ENCODE measurements at places on chromosomes 1 and 21.
A peak's percentile ranks its signal among the peaks of the same experiment; 100 is the strongest.

DNA sequence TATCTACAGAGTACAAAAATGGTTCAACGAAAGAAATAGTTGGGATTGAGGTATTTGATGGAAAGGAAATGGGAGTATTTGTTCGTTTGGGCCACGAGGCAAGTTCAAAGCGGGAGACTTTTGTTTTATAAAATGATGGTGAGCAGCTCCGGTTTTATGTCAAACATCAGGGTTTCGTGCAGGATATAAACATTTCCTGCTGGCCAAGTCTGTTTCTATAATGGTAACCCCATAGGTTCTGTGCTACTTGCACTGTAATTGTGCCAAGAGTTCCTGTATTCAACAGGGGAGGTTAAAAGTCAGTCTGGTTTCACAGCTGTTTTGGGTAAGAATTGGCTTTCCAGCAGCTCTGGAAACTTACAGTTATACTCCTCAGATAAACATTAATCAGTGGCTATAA, 290.3 kb upstream of the NRIP1 start:
- DNase-seq: no peak

DNA sequence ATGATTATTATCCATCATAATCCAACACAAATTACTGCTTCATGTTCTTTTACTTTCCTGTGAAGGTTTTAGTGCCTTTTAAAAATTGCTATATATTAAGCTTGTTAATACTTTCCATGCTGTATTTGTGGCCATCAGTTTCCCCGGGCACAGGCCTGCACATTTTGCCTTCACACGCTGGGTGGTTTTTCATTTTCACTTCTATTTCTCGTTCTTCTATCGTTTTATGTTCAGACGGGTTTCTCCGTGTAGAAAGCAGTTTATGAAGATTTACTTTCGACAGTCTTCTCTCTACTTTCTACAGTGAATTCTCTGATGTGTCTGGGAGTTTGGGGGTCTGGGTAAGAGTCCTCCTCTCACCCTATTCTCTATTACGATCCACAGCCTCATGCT, 9.5 kb downstream of the RUNX3 start:
- DNase-seq: no peak

GRCh38 chr1:12549460-12550349, 68.3 kb downstream of the DHRS3 start:
- DNase-seq: no peak

DNA sequence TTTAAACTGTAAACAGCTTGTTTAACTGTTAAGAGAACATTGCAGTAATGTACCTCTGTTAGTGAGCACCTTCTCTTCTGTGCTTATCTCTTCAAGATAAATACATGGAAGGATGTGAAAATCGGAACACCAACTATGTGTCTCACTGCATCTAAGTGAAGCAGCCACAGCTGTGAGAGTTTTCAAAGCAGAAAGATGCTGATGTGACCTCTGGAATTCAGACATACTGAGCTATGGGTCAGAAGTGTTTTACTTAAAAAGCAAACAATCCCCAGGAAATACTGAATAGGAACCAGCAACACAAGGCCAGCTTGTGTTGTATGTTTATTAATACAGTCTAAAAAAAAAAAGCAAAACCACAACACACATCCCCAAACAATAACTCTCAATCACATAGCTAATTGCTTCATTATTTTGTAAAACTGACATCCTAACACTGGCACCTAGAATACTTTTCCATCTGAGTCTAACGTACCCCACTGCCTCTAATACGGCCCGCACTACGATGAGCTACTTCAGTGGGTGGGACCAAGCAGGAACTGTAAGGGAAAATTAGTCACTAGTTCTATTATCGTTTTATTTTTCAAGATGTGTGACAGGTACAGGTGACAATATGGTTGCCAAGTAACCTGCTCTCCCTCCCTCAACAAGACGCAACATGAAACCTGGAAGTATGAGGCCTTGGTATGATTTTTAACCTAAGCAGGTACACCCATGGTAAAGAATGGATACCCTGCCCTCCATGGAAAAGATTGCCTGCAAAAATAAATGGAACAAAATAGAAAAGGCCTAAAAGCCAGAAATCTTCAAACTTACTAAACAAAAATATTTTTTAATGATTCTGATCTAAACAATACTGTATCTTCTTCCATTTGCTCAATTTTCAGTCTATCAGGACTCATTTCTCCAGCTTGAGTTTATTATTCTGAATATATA, 13.9 kb downstream of the ERRFI1 start:
- no peak for DNase-seq

DNA sequence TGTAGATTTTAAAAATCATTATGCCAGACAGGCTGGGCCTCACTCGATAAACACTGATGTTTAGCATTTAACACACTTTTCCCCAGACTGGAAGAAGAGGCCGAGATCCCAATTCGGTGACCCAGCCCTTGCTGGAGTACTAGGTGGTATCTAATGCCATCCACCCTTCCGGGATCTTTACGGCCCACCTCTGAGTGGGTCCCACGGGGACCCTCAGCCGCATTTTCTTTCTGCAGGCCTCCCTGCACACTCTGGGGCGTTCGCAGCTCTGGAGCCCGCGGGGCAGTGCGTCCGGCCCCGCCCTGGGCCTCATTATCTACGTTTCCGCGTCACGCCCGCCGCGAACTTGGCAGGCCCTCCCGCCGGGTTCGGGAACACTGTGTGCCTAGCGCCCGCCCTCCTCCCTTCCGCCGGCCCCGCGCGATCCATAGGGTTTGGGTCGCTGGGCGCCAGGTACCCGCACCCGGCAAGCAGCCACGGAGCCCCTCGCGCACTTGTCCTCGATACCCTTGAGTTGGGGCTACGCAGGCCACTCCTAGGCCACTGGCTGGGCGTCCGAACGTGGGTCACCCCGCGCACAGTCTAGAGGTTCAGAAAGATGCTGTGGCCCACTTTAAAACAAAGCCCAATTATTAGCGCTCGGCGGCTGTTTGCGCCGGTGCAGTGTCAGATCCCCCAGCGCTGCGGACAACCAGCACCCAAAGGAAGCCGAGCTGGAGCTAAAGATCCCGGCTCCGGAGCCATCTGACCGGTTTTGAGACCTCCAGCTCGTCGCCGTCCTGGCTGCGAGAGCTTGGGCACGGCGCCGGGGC, 950 bp upstream of the EVA1C start:
- peak; percentile 10 for DNase-seq

DNA sequence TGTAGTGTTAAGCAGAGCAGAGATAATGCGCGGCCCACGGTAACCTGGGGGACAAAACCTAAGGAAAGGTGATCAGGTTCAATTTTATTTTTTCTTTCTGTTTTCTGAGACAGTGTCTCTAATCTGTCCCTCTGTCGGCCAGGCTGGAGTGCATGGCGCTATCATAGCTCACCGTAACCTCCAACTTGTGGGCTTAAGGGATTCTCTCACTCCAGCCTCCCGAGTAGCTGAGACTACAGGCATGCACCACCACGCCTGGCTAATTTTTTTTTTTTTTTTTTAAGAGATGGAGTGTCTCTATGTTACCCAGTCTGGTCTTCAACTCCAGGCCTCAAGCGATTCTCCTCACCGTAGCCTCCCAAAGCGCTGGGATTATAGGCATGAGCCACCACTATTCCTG, 724 bp upstream of the ANKRD35 start:
- no peak for DNase-seq

DNA sequence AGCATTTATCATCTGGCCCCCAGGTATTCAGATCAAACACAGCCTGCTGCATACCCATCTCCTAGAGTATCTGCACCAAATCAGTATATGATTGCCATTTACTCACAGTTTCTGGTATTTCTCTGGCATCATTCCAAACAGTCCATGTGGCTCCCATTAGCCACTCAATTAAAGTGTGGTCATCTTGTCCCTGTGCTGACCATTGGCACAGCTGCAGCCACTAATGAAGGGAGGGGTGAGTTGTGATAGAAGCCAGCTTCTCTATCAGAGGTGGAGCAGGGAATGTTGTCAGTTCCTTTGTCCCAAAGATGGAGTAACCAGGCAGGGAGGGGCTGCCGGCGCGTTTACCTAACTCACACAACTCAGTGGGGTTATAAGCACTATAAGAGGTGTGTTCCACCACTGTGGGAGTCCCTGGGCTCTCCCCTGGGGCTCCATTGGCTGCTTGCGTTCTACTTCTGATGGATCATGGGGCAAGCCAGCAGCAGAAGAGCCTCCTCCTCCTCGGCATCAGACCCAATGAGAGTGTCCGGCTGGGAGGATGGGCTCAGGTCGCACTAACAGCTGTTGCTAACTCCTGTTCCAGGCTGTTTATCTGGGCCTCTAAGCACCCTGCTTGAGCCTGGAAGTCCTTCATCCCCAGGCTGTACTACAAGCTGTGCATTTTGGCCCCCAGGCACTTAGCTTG, 108.6 kb downstream of the GDAP2 start:
- no peak for DNase-seq

DNA sequence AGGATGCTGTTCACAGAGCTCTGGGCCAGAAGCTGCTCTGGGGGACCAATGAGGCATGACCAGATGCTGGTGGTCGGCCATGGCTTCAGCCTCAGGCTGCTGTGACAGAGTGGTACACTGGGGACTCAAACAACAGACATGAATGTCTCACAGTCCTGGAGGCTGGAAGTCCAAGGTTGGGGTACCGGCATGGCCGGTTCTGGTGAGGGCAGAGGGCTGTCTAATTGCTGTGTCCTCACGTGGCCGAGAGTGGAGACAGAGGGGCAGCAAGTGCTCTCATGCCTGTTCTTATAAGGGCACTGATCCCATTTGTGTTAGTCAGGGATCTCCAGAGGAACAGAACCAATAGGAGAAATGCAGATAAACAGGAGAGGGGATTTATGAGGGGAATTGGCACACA, 253.5 kb upstream of the C1orf174 start:
- DNase-seq: no peak

DNA sequence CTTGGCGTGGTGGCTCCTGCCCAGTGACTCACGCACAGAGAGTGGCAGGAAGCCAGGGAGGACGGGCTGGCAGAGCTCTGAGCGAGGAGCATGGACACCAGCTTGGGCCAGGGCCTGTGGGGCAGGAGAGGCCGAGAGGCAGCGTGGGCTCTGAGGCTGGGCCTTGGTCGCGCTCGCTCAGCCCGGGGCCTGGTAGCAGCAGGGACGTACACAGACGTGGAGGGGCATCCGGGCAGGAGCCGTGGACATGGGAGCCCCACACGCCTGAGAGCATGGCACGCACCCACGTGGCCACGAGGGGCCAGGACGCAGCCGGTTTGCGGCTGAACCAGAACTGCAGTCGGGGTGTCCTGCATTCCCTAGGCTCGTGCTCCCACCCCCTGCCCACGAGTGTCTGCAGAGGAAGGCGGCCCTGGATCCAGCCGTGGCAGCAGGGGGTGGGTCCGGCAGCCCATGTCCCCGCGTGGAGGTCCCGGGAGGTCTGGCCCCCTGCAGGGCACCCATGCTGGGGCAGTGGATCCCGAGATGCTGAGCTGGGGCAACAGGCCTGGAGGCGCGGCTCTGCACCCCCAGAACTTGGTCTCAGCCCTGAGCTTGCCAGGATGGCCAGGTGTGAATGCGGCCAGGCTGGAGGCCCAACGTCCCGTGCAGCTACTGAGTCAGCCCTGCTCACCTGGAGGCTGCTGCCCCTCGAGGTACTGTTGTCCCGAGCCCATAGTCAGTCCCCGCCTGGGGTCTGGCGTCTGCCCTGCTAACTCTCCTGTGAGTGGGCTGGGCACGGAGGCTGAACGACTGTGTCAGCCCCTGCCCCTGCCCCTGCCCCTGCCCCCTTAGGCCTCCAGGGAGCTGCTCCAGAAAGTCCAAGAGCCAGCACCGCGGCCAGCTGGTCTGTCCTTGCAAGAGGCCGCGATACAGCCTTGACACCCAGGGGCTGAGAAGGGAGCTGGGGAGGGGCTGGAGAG, 61.6 kb downstream of the SLX9 start:
- no peak for DNase-seq

DNA sequence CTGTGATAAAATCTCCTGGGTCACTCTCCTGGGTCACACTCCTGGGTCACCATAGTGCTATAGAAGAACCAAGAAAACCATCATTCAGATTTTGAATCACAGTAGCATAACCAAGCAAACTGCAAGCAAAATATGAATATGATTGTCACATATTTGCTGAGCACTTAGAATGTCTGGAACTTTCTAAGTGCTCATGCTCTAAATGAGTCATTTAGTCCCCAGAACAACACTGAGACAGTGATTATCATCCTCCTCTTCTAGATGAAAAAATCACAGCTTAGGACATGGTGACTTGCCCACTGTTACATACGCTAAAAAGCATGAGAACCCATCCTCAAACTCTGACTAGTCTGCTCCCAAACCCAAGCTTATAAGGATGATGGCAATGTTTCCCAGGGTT, 39.5 kb upstream of the DDAH1 start:
- DNase-seq: no peak

GRCh38 chr1:202016811-202017748, 6.7 kb downstream of the ELF3 start:
- no peak for DNase-seq

- no peak for DNase-seq
Measured at GRCh38 chr1:214492401-214493075, 58.9 kb downstream of the PTPN14 start.

- DNase-seq: no peak
Measured at GRCh38 chr1:238474263-238474662, 583.5 kb upstream of the ZP4 start.

DNA sequence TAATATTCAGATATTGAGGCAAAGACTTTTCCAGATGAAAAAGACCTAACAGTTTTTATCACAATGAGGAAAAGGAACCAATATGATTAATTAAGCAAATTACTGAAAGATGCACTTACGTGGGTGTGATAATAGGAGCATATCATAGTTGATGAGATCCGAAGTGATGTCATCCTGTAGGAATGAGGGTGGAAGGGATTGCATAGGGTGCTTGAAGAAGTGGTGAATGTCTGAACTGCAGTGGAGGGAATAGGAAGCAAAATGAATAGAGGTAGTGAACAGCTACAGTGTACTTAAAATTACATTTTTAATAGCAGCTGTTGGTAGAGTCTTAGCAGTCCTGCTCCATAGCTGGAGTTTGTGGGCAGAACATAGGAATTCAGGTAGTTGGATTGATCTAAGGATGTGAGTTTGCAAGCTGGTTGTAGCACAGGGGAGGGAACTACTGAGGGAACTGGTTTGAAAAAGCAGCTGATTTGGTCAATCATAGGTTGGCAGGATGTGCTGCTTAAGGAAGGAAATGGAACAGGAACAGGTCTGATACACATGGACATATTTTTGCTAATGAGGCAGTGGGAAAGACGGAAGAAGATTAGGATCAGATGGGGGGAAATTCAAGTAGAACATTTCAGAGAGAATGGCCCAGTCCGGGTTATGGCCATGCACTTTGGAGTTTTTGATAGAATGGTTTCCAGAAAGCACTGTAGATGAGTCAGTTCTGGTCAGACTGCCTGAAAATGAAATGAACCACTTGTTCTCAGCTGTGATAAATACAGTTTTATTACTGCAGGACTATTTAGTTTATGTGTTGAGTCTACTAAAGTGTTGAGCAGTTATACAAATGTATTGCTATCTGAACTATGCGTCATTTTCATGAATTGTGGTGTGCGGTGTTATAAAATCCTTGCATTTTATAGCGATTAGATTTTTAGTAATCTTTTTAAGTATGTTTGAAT, 155.8 kb downstream of the RYR2 start:
- no peak for DNase-seq

Data from esophagus squamous epithelium (tissue), 5 donors.